Activated CD8-positive, alpha-beta memory T cell treated with anti-CD3 and anti-CD28 coated beads for 4 hours (primary cell): ENCODE measurements at places on chromosomes 4 and X.
A peak's percentile ranks its signal among the peaks of the same experiment; 100 is the strongest.

- DNase-seq: no peak
Measured at GRCh38 chr4:27100713-27101112, 240.1 kb downstream of the STIM2 start.

- DNase-seq: no peak
Measured at GRCh38 chrX:136438192-136438591, 49.6 kb upstream of the BRS3 start.

DNA sequence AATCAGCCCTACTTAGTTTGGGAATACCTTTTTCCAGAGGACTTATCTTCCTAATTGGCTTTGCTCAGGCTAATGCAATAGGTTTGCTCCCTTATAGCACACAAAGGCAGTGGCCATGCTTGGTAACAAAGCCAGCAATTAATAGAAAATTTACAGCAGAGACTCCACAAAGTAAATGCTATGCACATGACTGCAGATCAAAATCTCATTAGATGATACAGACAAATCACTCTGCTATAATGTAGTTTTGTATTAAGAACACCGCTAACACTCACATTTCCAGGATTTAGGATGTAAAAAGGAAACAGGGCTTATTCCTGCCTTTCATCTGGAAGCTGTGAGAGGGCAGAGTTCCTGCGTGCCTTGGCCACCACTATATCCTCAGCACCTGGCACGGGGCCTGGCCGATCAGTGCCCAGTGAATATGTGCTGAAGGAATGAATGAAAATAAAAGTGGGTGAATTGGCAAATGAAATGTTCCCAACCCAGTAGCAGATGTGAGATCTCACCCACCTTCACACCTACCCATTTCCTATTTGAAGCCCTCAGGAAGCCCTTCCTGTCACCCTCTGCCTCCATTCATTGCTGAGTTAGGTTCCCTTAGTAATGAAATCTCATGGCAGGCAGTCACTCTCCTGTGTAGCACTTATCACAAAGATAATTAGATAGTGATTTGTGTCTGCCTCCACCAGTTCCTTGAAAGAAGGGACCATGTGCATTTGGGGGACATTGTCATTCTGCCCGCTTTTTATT, 5.1 kb downstream of the SEPTIN6 start:
- DNase-seq: no peak

DNA sequence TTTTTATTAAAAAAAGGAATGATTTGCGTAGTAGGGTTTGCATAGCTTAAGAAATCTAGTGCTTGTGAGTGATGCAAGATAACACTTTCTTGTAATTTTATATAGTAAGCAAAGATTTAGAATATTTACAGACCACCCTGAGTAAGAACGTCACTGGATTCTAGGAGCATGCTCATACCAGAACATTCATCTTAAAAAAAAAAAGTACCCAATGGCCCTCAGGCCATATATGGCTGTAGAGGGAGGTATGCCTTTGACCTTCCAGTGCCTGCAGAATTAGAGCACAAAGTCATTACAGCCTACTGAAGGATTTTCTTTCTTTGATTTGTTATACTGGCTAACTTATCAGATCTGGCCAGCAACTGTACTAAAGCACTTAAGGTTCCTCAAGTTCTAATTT, 236.3 kb upstream of the GYPA start:
- DNase-seq: no peak

DNA sequence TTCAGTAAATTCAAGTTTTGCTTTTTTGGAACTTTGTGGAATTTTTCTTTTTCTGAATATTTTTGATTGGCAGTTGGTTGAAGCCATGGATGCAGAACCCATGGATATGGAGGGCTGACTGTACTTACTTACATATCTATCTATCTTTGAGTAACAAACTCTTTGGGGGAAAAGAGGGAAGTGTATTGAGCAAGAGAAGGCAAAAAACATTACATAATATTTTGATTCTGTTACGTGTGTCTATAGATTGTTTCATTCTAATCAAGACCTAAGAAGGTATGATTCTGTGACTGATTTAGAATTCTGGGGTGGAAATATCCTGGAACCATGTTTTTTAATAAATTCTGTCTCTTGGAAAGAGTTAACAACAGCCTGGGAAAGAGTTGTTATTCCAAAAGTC, 31.5 kb downstream of the GRSF1 start:
- DNase-seq: no peak

- no peak for DNase-seq
Measured at GRCh38 chr4:15656038-15656470, 897 bp upstream of the FBXL5 start.

DNA sequence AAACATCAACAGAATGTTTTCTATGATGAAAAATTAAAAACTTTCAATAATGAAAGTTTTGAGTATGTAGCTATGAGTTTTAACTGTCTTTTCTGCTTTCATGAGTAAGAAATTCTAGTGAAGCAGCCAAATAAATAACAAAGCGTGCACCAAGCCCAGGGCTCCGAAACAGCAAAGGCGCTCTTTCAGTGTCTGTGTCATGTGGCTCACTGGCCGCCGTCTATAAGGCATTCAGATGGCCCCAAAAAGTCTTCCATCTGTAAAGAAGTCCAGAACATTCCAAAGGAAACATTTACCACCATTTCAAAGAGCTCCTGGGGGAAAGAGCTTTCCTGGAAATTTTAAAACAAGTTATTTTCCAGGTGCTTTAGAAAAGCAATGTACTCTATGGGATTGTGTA, 139.9 kb downstream of the AFAP1 start:
- DNase-seq: no peak

GRCh38 chr4:3437582-3437936, 4.2 kb upstream of the HGFAC start:
- DNase-seq: no peak

- DNase-seq: peak; percentile 5
Measured at GRCh38 chrX:40933132-40933705, 152.0 kb upstream of the USP9X start.

DNA sequence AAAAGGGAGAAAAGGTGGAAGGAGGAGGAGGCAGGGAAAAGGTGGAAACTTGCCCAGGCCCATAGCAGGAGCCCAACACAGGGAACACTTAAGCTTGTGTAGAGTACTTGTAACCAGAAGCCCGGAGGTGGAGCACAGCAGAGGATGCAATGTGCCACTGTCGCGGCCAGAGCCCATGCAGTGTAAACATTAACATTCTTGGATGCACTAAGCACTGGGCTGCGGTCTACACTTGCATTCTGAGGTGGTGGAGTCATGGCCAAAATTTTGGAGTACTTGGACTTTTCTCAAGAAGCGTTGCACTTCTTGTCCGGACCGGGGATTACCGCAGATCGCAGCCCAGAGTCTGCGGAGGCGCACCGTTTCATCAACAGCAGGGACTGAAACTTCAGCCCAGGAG, 4.5 kb upstream of the RHOXF1 start:
- no peak for DNase-seq

- DNase-seq: no peak
Measured at GRCh38 chrX:2484256-2484655, 16.5 kb downstream of the DHRSX start.

DNA sequence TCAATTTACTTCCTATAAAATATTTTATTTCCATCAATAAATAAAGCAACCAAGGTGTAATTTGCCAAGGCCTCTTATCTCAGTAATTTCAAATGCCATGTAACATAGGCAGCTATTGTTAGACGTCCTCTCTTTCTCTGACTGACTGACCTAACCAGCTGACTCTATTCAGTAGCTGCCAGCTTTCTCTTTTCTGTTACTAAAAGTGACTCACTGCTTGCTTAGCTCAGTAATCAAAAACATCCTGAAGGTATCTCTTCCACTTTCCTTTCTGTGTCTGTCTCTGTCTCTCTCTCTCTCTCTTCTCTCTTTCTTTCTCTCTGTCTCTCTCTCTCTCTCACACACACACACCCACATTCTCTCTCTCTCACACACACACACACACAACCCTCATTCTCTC, 134.2 kb downstream of the SPOCK3 start:
- no peak for DNase-seq

- no peak for DNase-seq
Measured at GRCh38 chr4:77827343-77827742, 8.2 kb upstream of the CNOT6L start.

GRCh38 chrX:130861462-130861861, 41.5 kb downstream of the ENOX2 start:
- DNase-seq: no peak

- no peak for DNase-seq
Measured at GRCh38 chr4:124803641-124804040, 91.1 kb upstream of the ANKRD50 start.

- no peak for DNase-seq
Measured at GRCh38 chr4:174503079-174503715, 19.1 kb downstream of the HPGD start.

- no peak for DNase-seq
Measured at GRCh38 chr4:42819863-42820514, 72.5 kb upstream of the GRXCR1 start.

- no peak for DNase-seq
Measured at GRCh38 chrX:97145934-97146333, 262.2 kb downstream of the RPA4 start.

DNA sequence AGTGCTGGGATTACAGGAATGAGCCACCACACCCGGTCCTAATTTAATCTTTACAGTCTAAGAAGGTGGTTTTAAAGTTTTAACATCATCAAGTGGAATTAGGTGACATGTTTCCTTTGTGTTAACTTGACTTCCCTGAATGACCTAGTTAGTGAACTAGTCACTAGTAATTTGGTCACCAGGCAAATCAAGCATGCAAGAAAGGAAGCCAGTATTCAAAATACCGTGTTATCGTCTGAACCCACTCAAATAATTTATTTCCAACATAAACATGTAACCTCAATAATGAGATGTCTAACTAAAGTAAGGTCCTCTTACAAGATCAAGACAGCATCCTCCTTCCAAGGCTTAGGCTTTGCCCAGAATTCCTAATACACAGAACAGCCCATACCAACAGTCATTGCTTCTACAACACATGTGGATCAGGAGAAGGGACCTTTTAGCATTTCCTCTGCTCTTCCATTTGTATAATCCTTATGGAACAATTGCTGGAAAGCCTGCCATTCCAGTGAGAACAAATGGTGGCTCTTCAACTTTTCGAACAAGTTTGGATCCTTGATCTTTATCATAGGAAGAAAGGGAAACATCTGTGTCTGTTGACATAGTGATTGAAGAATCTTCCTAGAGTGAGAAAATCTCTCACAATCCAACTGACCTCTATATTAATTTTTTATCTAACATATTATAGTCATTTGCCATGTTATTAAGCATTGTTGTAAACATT, 97.2 kb downstream of the ANXA3 start:
- no peak for DNase-seq

GRCh38 chr4:81421346-81422218, 50.1 kb downstream of the RASGEF1B start:
- DNase-seq: no peak

DNA sequence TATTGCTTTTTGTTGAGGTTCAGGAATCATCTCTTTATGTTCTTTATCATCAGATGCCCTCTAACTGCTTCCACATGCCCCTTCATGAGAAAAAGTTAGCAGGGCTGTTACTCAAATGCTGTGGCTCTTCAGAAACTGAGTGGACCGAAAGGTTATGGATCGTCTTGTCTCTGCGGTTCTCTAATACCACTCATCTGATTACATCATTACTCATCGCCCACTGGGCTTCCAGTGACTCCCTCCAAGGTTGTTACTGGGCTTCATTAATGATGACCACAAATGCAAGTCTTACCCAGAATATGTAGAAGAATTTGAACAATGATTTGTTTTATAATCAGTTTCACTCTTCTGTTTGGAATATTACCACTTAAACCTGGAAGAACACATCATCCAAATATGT, 67.7 kb downstream of the RWDD4 start:
- DNase-seq: no peak

- DNase-seq: no peak
Measured at GRCh38 chr4:134551348-134551747, 349.8 kb upstream of the PABPC4L start.

GRCh38 chr4:152634110-152634760, 45.6 kb downstream of the TMEM154 start:
- DNase-seq: no peak

- no peak for DNase-seq
Measured at GRCh38 chr4:38489924-38490639, 173.9 kb upstream of the KLF3 start.

GRCh38 chrX:52353838-52354237, 15.0 kb upstream of the XAGE2 start:
- DNase-seq: no peak

DNA sequence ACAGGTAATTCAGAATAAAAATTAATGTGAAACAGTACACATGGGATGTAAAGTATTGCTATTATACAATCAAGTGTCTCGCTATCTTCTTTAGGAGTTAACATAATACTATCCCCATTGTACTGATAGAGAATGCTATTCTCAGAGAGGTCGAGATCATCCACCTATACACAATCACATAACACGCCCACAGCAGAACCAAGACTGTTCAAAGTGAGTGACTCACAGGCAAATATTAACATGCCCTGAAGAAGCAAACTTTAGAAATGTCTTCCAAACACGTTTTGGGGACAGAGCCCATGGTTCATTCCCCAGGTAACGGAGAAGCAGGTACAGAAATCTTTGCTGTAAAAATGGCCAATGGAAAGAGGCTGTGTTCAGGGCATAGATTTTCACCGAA, 50.1 kb upstream of the PHKA2 start:
- no peak for DNase-seq

DNA sequence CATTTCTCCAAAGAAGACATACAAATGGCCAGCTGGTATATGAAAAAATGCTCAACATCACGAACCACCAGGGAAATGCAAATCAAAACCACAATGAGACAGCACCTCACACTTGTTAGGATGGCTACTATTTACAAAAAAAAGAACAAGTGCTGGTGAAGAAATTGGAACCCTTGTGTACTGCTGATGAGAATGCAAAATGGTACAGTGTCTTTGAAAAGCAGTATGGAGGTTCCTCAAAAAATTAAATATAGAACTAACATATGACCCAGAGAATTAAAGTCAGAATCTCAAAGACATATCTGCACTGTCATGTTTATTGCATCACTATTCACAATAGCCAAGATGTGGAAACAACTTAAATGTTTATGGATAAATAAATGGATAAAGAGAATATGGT, 20.9 kb downstream of the PAGE4 start:
- DNase-seq: no peak

GRCh38 chr4:78414116-78414515, 137.5 kb upstream of the ANXA3 start:
- DNase-seq: no peak

- DNase-seq: no peak
Measured at GRCh38 chrX:69618803-69619202, 2.9 kb downstream of the EDA start.

DNA sequence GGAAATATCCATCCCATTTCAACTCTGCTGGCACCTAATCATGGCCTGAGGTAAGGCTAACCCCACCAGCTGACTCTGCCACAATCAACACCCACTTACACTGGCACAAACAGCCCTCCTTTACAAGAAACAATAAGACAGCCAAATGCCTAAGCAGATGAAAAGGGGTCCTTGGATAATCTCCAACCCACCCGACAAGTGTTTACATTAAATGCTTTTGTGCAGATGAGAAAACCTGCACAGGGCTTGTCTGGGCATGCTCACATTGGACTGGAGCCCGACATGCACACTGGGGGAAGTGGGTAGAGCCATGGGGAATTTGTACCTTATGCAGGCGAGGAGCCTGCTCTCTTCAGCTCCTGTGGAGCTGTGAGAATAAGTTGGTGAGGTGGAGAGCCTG, 138.9 kb upstream of the ITM2A start:
- no peak for DNase-seq
